Stimulated activated CD4-positive, alpha-beta T cell treated with anti-CD3 and anti-CD28 coated beads, Interleukin-1b, Interleukin-23, amount 100 ng/mL, for 48 hours (primary cell): ENCODE measurements at places on chromosomes 7 and 10.

GRCh38 chr7:22697876-22698606, 29.0 kb upstream of the IL6 start:
- DNase-seq = no peak

- DNase-seq = no peak
These were observed 249.3 kb upstream of the PFKP start for GRCh38 chr10:2817940-2818636.

DNA sequence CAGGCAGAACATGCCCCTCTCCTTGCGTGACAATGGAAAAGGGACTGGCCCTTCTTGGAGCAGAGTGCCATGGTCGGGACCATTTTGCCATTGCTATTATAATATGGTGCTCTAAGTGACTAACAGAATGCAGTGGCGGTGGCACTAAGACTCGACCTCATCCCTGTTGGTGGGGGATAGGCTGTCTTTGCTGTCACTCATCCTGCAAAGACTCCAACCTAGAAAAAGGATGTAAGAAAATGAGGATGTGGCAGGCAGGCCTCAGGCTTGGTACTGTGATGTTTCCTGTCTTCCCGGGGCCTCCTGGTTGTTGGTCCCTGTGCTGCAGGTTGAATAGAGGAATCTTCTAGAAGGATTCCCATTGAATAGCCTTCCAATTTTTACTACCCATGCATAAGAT, 18.6 kb downstream of the BLNK start:
- no peak for DNase-seq

- DNase-seq = no peak
These were observed 54.3 kb upstream of the CABCOCO1 start for GRCh38 chr10:61608255-61609033.

- no peak for DNase-seq
These were observed 7.5 kb downstream of the CYP2W1 start for GRCh38 chr7:990352-990932.

- no peak for DNase-seq
These were observed 298.3 kb downstream of the ARL4A start for GRCh38 chr7:12985752-12986151.
